CD4-positive, alpha-beta T cell treated with Interleukin-4 for 4 hours (primary cell): ENCODE measurements at places on chromosomes 7 and 10.

DNA sequence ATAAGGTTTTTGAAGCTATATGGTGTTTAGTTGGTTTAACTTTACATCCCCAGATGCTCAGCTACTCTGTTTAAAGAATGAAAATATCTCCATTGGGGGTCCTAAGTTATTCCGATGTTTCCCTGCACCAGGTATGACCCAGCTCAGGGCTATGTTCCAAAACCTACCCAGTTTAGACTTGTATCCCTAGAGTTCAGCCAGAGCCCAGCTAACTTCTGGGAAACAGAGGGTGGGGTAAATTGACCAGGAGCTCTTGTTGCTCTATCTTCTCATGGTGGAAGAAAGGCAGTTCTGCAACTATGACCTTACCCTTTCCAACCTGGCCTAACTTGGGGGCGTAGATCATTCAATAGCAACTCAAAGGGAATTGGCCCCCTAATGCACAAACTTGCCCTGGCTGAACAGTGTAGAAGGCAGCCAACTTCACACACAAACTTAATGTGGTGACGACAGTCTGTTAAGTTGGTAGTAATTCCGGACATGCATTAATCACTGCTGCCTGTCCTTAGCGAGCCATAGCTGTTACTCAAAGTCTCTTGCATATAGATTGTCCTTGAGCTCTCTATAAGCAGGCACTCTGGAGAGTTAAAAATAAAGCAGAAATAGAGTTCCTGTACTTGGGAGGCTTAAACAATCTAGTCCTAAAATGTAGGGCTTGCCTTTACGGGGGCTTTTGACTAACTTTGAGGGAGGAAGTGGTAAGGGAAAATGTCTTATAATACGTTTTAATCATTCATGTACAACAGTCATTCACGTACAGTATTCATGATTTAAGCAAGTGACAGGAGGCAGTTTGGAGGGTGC lies 5.3 kb upstream of the ZNRF2 start:
- DNase-seq, result no peak

GRCh38 chr10:132479603-132480221 lies 57.9 kb upstream of the INPP5A start:
- DNase-seq, result no peak

DNA sequence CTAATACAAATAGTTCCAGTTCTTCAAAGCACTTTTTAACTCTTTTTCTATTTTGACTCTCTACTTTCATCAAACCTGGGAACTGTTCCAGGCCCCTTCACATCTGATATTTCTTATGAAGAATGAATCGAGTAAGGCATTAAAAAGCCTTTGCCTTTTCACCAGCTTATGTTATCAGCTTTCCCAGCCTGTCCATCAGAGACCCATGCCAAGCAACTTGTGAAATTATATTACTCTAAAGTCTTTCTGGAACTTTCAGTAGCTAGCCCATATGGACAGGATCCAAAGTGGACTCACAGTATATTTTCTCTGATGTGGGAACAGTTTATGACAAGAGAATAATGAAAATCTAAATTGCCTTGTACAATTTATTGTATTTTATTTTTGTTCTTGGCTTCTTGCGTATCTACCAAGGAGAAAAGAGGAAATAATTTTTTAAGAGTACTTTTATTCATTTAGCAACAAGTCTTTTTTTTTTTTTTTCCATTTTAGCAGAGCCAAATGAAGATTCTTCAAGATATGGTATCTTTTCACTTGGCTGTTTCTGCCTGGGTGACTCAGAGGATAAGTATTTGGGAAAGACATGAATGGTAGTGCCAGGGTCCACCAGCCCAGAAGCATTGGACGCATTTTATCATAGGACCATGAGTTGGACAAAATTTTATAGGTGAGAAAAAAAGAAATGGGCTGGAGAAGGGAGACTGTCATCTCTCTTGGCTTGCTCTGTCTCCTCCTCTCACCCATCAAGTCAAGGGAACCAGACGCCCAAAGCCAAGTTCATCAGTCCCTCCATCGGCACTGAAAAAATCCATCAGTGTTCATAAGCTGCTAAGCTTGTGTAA lies 195.8 kb upstream of the NEBL start:
- no peak for DNase-seq

GRCh38 chr10:29256586-29256985 lies 32.3 kb upstream of the LYZL1 start:
- no peak for DNase-seq

- no peak for DNase-seq
These were observed 119.7 kb upstream of the SLC25A13 start for GRCh38 chr7:96441436-96442084.

- no peak for DNase-seq
These were observed 6.5 kb downstream of the SCART1 start for GRCh38 chr10:133460208-133460769.

DNA sequence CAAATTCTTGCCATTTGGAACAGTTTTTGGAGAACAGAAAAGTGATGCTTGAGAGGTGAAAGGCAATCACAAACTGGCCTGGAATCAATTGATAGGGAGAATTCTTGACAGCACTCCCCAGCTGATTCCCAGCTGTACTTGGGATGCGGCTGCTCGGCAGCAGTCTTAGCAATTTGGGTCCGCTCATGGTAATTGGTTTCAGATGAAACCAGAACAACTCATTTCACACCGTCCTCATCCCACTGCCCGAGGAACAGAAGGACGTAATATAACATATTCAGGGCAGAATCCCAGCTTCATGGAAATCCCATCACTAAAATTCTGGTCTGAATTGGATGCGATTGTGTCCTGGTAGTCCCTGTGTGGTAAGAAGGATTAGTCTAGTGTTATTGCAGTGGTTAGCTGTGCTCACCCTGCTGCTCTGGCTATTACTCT lies 223.3 kb upstream of the FERD3L start:
- no peak for DNase-seq

DNA sequence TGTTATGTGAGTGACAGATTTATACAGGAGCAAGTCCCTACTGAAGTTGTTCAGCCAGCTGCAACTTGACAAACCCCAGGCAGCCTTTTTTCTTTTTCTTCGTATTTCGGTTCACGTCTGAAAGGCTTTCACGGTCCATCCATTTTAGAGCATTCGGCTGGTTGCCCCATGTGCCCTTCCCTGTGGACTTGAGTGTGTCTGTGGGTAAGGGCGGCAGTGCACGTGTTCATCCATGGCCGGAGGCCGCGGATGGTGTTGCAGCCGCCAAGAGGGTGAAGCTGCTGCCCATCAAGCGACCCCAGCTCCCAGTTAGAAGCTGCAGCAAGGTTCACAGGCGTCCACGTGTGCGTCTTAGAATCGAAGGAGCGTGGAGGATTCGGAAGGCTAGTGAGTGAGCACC lies 35.9 kb downstream of the PPP2R2D start:
- DNase-seq, result no peak

DNA sequence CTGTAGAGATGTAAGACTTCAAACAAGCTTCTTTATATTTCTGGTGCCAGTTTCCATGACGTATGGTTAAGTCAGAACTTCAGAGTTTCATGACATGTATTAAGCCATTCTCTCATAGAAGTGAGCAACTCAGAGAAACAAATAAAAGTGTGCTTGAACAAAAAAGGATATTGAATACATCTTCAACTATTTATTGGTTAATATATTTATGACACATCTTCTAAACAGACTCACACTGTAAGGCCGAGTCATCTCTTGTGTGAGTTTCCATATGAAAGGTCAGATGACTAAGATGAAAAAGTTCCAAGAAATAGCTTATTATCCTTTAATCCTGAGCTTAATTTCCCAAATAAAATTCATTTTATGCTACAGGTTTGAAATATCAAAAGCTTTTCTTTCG lies 105.5 kb upstream of the CSTF2T start:
- no peak for DNase-seq
